ENCODE measurements at places on chromosomes 4 and X.

DNA sequence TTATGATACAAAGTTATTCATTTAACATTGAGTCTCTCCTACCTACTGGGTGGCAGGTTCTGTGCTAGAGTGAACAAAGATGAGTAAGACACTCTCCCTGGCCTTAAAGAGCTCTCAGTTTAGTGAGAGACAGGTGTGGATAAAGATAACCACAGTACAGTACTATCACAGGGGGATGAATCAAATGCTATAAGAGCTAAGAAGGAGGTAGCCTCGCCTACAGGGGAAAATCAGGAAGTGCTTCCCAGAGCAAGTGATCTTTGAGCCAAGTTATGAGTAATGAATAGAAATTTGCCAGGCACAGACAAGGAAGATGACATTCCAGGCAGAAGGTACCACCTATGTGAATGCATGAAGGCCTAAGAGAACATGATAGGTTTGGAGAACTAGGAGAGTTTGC is 3.4 kb upstream of the IGBP1 start:
- DNase-seq, result no peak

DNA sequence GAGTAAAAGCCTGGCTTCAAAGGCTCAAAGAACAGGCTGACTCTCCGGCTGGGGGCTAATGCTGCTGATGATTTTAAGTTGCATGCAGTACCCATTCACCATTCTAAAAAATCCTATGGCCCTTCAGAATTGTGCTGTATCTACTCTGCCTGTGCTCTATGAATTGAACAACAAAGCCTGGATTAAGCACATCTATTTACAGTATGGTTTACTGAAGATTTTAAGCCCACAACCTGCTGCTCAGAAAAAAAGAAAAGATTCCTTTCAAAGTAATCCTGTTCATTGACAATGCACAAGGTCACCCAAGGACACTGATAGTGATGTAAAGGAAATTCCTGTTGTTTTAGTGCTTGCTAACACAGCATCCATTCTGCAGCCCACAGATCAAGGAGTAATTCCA is 84.9 kb upstream of the SFRP2 start:
- no peak for DNase-seq

GRCh38 chrX:55129361-55129760 is 40.5 kb downstream of the PAGE2 start:
- no peak for DNase-seq

GRCh38 chr4:160129439-160129838 is 1026.6 kb downstream of the RAPGEF2 start:
- DNase-seq, result no peak
